T-helper 9 cell (primary cell): ENCODE measurements at places on chromosomes 5 and 9.

GRCh38 chr9:109477258-109478050 is 20.7 kb downstream of the PTPN3 start:
- DNase-seq = no peak

- no peak for DNase-seq
Observed at GRCh38 chr5:81907012-81907635, 64.7 kb upstream of the ATG10 start.

DNA sequence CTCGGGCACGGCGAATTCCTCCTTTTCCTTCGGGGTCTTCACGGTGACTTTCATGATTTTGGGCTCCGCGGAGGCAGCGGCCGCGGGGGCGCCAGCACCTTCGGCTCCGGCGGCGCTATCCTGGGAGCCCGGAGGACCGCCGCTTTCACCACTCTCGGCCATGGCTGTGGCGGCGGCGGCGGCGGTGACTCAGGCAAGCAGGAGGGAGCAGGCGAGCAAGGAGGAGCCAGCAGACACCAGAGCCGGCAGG is 315 bp downstream of the UBQLN1 start:
- DNase-seq = no peak

DNA sequence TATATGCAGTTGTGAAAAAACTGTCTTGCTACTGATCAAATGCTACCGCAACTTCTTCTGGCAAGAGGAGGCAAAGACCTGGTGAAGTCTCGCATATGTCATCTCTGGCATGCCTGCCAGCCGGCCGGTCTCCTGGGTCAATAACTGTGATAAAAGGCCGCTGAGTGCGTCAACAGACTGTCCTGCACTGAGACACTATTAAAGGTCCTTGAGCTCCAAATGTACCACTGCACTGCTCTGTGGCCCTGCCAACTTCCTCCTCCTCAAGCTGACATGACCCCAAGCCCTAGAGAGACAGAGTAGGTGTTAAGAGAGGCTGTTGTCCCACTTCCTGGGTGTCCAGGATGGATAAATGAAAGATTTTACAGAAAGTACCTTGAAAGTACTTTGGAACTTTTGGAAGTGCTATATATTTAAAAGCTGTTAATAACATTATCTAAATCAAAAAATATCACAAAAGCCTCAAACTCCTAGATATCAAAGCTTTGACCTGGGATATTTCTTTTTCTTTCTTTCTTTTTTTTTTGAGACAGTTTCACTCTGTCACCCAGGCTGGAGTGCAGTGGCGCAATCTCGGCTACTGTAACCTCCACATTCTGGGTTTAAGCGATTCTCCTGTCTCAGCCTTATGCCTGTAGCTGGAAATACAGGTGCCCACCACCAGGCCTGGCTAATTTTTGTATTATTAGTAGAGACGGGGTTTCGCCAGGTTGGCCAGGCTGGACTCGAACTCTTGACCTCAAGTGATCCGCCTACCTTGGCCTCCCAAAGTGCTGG is 31.5 kb downstream of the RAPGEF1 start:
- no peak for DNase-seq

GRCh38 chr5:36355516-36355915 is 53.8 kb upstream of the RANBP3L start:
- no peak for DNase-seq

DNA sequence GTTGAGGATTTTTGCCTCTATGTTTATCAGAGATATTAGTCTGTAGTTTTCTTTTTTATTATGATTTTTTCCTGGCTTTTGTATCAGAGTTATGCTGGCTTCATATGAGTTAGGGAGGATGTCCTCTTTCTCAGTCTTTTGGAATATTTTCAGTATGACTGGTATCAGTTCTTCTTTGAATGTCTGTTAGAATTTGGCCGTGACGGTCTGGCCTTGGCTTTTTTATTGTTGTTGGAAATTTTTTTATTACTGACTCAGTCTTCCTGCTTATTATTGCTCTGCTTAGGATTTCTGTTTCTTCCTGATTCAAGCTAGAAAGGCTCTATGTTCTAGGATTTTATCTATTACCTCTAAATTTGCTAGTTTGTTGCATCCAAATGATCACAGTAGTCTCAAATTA is 421.9 kb downstream of the CDH10 start:
- no peak for DNase-seq

DNA sequence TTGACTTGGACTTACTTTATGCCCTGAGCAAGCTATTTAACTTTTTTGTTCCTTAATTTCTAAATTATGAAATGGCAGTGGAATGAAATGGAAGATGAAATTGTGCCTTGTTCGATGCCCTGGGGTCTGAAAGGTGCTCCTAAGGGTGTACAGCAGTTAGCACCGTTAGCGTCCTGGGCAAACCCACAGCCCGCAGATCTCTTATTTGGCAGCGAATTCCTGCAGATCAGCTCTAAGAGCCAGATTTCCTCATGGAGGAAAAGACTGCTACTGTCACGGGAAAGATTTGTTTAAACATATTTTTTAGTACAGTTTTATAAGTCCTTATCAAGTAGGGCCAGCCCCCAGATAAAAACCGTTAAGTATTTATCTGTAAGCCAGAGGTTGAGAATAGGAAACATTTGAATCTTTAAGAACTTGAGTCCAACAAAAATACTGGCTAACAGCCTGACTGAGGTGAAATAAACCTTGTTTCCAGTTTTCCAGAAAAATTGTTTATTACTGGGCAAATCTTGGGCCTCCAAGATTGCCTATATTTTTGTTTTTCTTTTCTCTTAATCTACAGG is 216.5 kb upstream of the DMRT1 start:
- DNase-seq = no peak

DNA sequence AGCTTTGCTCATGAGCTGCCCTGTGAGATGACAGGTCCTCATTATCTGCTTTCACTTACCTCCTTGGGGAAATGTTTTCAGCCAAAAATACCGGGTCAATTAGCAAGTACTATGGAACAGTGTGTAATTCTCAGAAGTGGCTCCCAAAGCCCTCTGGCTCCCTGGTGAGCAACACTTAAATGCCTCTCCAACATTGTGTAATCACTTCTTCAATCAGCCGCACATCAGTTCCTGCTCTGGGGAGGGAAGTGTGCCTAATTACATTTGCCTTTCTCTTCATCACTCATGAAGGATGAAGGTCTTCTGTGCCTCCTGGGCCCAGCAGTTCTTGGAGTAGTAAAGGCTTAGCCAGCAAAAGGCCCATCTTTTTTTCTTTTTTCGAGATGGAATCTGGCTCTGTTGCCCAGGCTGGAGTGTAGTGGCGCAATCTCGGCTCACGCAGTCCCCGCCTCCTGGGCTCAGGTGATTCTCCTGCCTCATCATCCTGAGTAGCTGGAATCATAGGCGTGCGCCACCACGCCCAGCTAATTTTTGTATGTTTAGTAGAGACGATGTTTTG is 23.1 kb downstream of the NIM1K start:
- DNase-seq = no peak

- no peak for DNase-seq
Observed at GRCh38 chr9:88174324-88174723, 36.0 kb upstream of the SPATA31C2 start.

DNA sequence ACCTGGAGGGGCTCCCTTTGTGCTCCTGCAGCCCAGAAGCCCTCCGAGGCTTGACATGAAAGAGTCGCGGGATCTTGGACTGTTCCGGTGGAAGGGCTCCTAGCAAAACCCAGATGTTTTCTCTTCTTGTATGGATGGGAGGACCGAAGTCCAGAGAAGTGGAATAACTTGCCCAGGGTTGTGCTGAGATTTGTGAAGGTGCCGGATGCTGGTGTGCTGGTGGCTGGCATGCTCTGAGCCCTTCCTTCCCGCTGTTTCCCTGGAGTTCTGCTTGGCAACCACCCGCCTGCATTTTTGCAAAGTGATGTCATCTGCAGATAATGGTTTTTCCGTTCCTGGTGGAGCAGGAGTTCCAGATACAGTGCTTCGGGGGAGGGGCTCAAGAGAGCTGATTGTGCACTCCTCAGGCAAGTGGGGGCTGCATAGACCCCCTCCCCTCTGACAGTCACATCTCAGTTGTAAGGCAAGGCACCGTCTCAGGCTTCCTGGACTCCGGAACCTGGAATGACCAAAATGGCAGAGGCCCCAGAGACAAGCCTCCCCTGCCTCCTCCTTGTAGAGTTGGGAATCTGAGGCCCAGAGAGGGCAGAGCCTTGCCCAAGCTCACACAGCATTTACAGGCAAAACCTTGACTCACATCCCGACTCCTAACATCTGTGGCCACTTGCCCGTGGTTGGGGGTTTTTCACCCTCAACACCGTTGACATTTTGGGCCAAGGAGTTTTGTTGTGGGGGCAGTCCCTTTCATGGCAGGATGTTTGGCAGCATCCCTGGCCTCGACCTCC is 157.0 kb downstream of the RGS3 start:
- no peak for DNase-seq

DNA sequence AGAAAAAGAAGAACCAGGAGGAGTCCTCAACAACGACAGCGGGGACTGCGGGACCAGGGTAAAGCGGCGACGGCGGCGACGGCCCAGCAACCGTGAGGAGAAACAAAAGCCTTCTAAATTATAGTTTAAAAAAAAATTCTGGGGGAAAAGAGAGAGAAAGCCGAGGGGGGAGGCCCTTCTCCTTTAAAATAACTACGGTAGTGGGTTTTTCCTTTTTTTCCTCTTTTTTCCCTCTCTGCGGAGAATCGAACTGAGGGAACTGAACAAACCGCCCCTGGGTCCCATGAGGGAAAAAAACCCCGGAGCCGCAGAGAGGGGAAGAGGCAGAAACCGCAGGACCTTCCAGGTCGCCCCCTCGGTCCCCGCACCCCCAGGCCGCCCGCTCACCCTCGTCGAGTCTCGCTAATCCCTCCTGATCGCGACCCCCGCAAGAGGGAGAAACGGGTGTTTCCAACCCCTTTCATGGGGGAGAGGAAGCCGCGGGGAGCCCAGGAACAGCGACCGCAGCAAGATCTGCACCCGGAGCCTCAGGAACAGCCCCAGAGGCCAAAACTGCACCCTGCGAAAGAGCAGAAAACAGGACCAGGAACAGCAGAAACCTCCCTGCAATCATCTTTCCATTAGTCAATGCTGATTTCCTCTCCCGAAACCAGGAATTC is 453 bp downstream of the CPEB4 start:
- no peak for DNase-seq

- peak; percentile 7 for DNase-seq
Observed at GRCh38 chr5:170183816-170184687, 48.7 kb upstream of the C5orf58 start.

DNA sequence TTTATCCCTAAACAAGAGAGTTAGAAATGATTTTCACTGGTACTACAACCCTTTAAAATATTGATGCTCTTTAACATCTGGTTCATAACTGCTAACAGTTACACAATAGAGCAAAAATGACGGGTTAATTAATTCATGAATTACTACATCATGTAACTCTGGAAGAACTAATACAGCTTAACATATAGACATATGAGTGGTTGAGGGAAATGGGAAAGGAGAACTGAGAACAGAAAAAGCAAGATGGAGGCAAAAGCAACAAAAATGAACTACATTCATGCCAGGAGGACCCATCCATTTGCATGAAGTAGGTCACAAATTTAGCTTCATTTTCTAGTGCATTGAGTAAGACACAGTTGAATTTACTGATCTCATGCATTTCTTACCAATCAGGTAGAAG is 61.8 kb downstream of the C9 start:
- no peak for DNase-seq

DNA sequence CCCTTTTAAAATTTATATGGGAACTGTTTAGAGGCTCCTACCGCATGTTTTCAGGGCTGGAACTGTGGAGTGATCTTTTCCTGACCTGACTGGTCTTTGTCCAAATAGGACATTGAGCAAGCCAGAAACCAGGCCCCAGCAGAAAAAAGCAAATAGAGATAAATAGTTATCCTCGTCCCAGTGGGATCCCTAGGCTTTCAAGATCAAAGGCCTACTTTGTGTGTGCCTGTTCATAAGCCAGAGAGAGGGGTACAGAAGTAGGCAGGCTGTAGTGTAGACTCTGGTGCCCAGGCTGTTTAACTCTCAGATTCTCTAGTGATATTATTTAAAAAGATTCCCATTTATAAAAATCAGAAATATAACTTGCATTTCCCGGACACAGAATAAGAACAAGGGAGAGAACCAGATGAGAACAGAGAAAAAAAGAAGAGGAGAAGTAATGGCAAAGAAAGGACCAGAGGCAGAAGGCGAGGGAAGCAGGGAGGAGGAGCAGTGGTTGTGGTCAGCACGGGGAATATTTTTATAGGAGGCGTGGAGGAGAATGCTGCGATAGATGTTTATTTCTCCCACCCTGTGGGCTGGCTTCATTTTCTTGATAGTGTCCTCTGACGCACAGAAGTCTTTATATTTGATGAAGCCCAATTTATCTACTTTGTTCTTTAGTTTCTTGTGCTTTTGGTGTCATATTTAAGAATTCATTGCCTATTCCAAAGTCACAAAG is 101.2 kb downstream of the AOPEP start:
- DNase-seq = no peak

- no peak for DNase-seq
Observed at GRCh38 chr5:133232011-133232410, 180.2 kb downstream of the HSPA4 start.

DNA sequence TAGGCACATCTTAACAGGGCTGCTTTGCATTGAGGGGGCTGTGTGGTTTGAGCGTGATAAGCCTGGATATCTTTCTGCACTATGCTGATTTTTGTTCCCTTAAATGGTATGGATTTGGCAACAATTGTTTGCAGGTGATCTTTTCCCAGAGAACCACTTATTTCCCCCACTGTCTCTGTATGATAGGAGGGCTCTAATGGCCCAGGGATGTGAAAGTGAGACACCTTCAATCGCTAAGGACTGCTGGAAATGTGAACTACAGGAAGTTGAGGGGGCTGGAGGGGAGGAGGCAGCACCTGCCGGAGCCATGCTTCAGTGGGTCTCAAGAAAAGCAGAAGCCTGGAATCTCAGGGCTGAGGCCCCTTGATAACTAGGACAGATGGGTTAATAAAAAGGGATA is 29.4 kb downstream of the SYK start:
- DNase-seq = no peak

DNA sequence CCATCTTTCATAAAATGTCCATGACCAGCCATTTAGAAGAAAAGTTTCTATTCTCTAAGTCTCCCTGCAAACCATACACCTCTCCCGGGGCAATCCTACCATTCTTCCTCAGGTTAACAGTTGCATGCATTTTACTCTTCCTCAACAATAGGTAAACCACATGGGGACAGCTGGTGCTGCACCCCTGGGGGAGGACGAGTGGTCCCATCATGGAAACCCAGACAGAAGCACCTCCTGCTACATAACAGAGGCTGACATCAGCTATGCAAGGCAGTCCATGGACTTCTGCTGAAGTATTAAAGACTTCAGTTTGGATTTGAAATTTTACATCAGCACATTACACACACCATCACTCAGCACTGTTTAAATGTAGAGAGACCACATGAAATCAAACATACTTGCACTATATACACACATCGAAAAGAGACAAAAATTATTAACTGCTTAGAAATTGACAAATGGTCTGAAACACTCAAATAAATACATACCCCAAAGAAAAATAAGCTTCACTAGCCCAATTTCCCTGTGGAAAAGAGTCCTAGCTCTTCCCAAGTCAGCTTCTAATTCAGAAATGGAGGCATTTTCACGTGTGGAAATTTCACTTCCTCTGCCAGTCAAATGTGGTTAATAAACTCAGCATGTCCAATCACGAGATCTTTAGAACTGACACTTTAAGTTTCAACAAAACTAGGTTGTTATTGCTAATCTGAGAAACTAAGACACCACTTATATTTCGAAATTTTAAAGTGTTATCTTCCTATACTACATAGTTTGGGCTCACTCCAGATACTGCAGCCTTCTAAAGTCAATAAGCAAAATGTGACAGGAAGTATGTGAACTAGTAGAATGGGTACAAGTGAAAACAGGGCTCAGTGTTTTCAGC is 173.4 kb downstream of the ROR2 start:
- no peak for DNase-seq

- no peak for DNase-seq
Observed at GRCh38 chr5:26692952-26693351, 345.4 kb downstream of the CDH9 start.
